ENCODE measurements at places on chromosomes 5 and 9.
A peak's percentile ranks its signal among the peaks of the same experiment; 100 is the strongest.

DNA sequence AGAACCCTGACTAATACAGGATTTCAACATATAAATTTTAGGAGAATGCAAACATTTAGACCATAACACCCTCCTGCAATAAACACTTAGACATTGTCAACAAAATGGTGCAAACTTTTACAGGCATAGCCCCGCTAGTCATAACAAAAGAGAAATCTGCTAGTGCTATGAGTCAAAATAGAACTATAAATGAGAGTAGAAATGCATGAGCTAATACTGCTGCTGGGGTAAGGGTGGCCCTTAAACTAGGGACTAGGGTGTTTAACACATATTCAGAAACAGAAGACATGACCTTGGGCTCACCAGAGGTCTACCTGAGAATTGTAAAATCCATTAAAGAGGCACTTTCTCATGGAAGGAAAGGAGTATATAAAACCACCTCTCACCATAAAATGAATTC, 131.6 kb downstream of the TLR4 start:
- DNase-seq, result no peak

GRCh38 chr5:131381021-131381420, 117.2 kb downstream of the CDC42SE2 start:
- DNase-seq, result no peak

DNA sequence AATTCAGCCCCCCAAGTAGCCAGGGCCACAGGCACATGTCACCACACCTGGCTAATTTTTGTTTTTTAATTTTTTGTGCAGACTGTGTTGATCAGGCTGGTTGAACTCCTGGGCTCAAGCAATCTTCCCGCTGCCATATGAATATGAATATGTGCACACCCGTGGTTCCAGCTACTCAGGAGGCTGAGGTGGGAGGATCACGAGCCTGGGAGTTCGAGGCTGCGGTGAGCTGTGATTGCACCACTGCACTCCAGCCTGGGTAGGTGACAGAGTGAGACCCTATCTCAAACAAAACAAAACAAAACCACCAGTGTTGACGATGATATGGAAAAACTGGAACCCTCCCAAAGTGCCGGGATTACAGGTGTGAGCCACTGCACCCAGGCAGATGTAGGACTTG, 32.0 kb downstream of the EHMT1 start:
- DNase-seq, result no peak

GRCh38 chr5:75059912-75060545, 7.7 kb upstream of the GCNT4 start:
- DNase-seq, result no peak

DNA sequence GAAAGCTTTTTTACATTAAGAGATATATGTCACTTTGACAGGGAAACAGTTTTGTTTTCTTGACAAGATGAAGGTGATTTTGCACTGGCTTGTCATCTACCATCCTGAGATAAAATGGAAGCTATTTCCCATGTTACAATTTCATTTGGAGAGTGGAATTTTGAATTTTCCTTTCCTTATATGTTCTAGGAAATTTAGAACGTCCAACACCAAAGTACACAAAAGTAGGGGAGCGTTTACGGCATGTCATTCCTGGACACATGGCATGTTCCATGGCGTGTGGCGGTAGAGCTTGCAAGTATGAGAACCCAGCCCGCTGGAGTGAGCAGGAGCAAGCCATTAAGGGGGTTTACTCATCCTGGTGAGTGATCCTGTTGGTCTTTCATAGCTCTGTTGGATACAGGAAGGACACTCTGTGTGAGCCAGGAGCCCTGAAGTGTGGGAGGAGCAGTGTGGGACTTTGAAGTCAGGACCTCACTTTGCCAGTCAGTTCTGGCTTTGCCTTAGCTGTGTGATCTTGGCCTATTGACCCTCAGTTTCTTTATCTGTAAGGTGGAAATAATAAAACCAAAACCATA, 887 bp downstream of the PTPDC1 start:
- DNase-seq, result peak; percentile 21

DNA sequence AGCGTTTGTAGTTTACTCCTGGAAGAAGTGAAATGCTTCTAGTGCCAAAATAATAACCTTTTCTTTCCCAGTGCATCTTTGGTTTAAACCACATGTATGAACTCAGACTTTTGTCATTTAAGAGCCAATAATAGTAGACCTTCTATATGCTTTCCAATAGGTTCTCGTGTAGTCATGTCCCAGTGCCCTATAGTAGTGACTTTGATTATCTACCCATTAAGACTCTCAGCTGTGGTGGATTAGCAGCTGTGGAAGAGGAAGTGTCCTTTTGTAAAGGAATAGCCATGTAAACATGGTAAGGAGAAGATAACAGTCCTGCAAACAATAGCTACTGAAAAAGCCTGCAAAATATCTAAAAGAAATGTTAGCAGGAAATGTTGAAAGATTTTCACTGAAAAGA, 765.3 kb downstream of the MTRR start:
- DNase-seq, result no peak

GRCh38 chr5:156581725-156582124, 254.8 kb downstream of the SGCD start:
- no peak for DNase-seq

DNA sequence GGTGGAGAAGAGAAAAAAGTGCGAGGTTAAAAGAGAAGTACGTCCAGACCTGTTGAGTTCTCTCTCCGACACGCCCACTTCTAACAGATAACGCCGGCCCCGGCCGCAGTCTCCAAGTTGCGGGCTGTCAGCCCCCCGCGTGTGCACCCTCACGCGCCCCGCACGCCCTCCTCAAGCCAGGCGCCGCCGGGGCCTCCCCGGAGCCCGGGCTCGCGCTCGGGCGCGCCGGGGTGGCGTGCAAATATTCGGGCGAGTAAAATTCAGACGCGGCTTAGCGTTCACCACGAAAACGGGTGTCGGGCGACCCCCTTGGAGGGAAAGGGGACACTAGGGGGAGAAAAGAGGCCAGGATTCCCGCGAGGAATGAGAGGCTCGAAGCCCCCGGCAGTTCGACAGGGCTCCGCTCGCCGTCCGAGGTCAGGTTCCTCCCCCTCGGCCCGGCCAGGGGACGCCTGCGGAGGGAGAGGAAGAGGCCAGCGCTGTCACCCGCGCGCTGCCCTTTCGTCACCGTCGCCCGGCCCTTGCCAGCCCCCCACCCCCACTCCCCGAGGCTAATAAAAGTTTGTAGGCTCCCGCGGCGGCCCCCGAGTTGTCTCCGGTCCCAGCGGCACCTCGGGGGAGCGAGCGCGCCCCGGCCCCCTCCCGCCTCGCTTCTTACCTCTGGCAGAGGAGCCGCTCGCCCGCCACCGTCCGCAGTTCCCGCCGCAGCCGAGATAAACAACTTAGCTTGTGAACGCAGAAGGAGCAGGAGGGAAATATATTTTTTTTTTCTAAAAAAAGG, 743 bp downstream of the NR3C1 start:
- DNase-seq, result peak; percentile 64

DNA sequence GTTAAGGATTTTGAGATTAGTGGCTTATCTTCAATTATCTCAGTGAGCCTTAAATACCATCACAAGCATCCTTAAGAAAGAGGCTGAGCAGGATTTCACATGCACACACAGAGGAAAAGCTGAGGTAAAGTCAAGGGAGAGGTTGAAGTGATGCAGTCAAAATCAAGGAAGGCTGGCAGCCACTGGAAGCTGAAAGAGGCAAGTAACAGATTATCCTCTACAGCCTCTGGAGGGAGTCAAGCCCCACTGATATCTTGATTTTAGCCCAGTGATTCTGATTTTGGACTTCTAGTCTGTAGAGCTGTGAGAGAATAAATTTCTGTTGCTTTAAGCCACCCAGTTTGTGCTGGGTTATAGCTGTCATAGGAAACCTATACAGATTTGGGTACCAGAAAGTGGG, 80.1 kb downstream of the ANKRD31 start:
- DNase-seq, result peak; percentile 30

DNA sequence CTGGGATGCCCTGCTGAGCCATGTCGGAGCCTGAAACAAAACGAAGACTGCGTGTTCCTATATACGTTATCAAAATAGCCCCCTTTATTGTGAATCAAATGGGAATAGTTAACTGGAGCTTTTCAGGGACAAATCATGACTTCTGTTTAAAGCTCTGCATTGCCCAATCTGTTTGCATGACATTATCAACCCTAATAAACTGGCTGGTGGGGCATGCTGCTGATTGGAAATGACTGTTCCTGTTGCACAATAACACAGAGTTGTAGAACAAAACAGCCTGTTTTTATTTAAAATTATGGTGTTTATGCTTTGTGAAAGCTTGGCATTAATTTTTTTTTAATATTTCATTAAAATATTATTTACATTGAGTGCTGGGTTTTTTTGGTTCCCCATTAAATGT, 215.5 kb downstream of the TMEM167A start:
- DNase-seq, result peak; percentile 24

GRCh38 chr5:56534102-56534829, 281.1 kb upstream of the MAP3K1 start:
- DNase-seq, result peak; percentile 92

GRCh38 chr5:52579391-52579790, 208.3 kb upstream of the ITGA1 start:
- DNase-seq, result peak; percentile 91

- no peak for DNase-seq
Measured at GRCh38 chr5:39532511-39532910, 107.7 kb upstream of the DAB2 start.

DNA sequence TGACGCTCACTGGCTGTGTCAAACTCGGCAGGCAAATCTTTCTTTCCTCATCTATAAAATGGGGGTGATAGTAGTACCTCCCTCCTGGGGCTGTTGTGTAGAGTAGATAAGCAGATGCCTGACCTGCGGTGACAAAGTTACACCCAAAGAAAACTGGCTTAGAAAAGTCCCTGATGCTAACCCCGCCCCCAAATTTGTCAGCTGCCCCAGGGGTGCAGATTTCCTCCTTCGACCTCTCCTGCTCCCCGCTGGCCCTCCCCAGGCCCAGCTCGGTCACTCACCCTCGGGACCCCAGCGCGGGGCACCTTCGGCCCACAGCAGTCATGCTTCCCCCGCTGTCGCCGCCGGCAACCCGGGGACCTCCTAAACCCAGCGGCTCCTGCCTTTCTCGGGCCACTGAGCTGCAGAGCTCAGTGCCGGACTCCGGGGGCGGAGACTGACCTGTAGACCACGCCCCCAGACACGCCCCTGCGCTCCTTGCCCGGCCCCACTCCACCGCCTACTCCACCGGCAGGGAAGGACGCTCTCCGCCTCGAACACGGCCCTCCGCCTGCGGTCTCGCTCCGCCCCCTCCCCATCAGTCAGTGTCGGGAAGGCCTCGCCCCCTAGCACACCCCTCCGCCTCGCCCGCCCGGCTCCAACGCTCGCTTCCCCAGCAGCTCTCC, 7.4 kb downstream of the SH2D3C start:
- peak; percentile 99 for DNase-seq

- DNase-seq, result no peak
Measured at GRCh38 chr9:38130724-38131123, 61.7 kb upstream of the SHB start.

DNA sequence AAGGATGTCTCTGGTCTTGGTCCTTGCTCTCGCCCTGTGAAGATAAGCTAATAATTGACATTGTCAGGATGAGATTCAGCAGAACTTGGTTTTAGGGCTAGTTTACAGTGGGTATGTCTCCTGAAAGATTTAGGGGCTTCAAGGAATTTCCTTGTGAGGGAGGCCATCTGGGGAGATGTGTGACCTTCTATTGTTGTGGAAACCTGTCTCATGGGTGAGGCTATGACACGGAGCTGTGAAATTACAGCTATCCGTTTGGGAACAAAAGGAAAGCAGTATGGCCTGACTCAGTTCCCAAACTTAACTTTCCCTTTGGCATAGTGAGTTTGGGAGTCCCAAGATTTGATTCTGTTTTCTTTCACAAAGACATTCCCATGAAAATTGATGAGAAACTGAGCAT, 142.0 kb downstream of the PARP8 start:
- peak; percentile 33 for DNase-seq

DNA sequence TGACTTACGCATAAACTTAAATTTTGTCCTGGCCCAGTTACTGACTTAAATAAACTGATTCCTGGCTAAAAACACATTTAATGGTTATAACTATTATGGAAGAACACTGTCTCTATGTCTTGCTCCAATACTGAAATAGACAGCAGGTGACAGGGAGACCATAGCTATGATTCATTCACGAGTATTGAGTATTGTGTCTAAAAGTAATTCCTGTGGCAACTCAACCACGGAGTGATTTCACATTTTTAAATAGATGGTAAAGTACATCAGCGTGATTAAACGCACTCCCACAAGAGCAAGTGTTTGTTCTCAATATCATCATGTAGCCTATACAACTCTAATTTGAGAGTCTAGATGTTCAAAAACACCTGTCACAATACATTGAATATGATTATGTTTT, 35.9 kb upstream of the PCSK1 start:
- DNase-seq, result no peak

DNA sequence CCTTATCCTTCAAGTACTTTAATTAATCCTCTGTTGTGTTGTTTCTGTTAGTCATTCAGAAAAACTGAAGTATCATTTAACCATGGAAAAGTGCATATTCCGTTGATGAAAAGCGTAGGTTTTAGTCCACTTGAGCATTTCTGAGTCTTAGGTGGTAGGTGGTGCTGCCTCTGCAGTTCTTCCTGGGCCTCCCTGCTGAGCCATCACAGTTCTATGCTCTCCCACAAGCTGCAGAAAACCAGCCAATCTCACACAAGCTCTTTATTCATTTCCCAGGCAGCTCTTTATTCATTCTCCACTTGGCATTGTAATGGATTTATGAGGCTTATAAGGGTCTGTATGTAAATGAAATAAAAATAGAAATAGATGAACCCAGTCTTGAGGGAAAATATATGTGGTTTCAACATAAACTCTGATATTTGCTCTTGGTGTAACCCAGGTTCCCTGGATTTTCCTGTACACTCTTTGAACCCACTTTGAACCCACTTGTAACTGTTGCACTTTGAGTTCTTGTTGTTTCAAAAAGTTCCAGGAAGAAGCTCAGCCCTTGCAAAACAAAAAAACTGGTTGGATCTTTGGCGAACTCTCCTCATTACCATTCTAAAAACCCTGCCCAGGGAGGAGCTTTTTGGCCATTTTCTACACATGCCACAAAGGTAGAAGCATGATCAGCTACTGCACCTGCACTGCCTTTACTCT, 56.0 kb downstream of the ZNF510 start:
- no peak for DNase-seq

- DNase-seq, result peak; percentile 70
Measured at GRCh38 chr9:7570107-7570720, 229.4 kb downstream of the DMAC1 start.

DNA sequence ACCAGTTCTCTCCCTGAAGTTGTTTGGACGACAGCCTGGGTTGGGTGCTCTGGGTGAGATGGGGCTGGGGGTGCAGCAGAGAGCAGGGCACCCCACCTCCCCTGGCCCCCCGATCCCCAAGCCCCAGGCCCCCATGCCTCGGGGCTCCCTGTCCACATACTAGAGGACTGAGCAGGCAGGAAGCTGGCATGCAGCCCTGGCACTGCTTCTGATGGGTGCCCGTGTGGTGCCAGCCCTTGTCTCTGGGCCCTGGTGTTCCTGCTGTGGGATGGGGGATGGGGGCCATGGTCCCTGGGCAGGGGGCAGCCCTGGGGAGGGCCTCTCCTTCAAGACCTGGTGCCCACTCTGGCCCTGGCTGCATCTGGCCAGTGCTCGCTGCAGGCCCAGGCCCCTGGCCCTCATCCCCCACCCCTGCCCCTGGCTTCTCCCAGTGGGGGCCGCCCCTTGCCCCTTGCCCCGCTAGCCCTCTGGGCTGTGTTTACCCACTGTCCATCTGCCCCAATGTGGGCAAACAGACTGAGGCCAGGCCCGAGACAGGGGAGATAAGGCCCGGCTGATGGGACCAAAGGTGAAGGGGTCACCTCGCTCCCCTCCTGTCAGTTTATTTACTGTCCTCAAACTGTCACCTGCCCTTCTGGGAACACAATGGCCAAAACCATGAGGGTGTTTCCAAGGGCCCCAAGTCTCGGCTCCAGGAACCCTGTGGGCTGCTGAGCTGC, 67.3 kb upstream of the RXRA start:
- no peak for DNase-seq
